ENCODE measurements at places on chromosomes 4 and X.

DNA sequence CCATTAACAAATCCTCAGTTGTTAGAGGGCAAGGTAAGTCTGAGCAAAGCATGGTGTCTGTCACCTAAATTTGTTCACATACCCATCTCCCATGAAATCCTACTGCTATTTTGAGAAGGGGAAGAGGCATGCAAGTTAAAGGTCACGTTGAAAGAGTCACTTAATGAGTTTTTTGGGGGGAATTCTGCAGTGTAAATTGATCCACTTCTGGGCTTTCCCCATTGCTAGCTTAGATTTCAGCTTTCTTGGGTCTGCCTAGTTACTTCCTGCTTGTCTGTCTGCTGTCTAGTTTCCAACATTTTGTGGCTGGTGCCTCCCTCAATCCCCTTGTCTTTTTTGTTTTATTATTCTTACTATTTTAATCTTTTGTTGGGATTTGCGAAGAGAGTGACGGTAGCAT, 32.0 kb downstream of the CEP135 start:
- DNase-seq, result no peak

DNA sequence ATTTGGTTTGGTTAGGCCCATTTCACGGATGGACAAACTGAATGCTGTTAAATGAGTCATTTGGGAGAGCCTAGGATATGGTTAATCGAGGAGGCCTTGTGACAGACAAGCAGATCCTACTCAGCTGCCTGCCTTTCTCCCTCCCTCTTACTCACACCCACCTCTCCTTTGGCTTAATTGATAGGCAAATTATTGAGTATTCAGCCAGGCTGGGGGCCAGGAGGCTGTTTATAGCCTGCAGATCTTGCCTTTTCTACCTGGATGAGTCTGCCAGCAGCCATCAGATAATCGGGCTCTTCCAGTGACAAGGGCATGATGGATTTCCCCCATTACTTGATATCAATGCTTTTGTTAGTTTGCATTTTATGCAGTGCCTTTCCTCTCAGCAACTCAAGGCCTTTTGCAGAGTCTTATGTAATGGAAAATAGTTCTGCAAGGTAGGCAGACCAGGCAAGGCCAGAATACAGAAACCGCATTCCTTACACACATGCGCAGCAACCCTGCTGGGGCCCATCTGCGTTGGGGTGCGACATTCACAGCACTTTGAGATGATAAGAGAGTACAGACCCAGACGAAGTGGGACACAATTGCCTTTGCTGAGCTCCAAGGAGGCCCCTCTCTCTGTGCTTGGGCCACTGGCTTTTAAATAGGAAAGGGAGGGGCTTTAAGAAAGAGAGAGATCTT, 96.2 kb upstream of the ATP6AP2 start:
- DNase-seq, result no peak

DNA sequence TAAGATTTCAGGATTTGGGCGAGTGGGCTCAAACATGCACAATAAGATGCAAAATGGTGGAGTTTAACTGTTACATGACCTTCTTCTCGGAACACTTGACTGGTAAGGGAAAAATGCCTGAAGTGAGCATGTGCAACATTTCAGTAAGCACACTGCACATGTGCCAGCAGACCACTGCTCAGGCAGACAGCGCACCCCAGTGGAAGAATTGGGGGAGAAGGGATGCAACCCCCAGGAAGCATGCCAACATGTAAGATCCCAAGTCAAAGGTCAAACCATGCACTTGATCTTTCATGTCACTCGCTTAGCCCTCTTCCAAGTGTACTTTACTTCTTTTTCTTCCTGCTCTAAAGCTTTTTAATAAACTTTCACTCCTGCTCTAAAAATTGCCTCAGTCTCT, 256.3 kb downstream of the CENPC start:
- DNase-seq, result no peak

DNA sequence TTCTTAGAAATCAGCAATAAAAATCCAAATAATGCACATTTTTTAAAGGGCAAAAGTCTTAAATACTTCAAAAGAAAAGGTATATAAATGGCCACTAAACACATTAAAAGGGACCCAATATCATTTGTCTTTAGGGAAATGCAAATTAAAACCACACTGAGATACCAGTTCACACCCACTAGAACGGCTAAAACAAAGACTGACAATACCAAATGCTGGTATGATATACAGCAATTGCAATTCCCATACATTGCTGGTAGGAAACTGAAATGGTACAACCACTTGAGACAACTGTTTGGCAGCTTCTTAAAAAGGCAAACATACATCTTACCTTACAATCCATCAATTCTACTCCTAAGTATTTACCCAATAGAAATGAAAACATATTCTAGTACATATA, 33.7 kb downstream of the CAMK2D start:
- no peak for DNase-seq

- no peak for DNase-seq
Measured at GRCh38 chr4:147733716-147734344, 1.9 kb downstream of the ARHGAP10 start.

DNA sequence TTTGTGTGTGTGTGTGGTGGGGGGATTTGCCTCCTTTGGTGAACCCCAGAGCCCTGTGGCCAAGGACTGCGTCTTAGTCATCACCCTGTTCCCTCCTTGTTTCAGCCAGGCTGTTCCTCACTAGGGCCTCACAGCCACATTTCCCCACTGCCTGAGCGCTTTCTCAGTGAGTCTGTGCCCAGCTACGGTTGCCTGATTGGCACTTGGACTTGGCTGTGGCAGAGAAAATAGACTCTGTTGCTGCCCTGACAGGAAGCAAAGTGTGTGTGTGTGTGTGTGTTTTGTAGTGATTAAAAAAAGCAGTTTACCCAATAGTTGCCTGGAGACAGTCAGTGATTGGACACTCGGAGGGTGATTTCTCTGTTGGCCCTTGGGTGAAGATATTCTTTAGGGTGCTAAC, 113.0 kb downstream of the UCHL1 start:
- no peak for DNase-seq

DNA sequence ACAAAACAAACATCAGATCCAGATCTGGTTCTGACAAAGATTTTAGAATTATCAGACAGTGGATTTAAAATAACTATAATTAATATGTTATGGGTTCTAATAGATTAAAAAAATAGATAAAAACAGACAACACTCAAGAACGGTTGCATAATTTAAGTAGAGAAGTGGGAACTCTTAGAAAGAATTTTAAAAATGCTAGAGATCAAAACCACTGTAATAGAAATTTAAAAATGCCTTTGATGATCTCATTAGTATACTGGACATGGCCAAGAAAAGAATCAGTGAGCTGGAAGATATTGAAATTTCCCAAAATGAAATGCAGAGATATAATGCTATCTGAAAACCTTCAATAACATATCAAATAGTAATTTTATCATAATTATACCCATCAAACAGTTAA, 28.3 kb upstream of the DYNLT3 start:
- no peak for DNase-seq

DNA sequence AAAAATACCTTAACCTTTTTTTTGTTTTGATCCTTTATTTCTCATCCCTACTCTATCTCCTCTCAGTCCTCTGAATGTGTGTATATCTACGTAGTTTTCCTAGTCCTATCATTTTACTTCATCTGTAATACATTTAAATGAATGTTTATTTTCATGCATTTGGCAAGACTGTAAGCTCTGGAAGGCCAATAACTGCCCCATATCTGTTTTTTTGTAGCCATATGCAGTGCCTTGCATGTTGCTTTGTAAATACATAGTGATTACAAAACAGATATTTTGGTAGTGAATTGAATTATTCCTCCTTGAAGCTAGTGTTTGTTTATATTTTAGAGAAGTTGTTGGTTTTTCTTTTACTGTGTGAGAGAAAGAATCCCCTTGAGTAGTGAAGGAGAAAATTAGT, 450.2 kb downstream of the PCDH18 start:
- no peak for DNase-seq

DNA sequence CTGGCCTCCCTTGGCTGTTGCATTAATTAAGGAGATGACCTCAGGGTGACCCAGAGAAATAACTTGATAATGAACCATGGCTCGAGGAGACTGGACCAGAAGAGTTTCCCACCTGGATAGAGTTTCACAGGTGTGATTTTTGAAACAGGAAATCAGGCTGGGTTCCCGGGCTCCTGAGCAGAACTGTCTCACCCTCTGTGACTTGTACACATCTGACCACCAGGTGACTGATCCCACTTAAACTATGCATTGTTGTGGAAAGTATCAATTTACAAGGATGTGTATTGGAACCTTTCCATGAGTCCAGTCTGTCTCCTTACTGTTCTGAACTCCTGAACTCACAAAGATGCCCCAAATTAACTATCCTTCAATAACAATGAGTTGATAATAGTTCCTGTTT, 220.3 kb downstream of the PTTG2 start:
- DNase-seq, result no peak

DNA sequence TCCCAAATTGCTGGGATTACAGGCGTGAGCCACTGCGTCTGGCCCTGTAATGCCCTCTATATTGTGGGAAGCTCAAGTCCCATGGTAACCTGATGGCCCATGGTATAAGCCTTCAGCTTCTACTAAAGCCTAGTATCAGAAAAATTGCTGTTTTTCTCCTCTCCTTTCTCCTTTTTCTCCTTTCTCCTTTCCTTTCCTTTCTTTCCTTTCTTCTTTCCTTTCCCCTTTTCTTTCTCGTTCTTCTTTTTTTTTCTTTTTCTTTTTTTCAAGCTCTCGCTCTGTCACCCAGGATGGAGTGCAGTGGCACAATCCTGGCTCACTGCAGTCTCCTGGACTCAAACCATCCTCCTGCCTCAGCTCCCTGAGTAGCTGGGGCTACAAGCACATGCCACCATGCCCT, 740.7 kb downstream of the FAM133A start:
- DNase-seq, result no peak

DNA sequence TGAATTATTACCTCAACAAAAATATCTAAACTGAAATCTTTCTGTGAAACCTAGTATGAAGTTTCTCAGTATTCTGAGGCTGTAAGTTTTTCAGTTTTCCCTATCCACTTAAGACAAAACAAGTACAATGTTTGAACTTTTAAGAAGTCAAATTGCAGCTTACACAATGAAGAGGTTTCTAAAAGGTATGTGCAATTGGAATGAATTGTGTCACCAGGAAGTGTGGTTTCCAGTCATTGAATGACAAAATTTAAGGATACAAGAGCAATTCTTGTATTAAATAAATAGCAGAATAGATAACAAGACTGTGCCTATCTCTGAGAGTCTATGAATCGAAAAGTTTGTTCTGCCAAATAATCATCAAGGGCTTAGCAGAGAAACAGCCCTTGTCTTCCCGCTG, 207.3 kb downstream of the ANKRD50 start:
- DNase-seq, result no peak

GRCh38 chr4:135338181-135338580, 1136.6 kb upstream of the PABPC4L start:
- DNase-seq, result no peak

DNA sequence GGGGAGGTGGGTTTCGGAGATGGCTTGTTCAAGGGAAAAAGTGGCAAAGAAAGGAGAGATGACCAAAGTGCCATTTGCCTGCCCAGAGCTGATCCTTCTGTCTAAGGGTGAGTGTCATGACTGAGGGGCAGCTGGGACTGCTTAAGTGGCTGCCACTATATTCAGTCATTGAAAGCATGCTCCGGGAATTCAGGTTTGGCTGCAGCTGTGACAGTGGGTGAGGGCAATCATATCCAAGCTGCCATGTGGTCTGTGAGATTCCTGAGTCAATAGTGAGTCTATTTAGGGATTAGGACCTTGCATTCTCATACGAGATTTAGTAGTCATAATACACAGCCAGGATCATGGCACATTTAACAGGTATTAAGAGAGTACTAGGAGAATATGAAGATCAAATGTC, 138.8 kb upstream of the BANK1 start:
- DNase-seq, result no peak

DNA sequence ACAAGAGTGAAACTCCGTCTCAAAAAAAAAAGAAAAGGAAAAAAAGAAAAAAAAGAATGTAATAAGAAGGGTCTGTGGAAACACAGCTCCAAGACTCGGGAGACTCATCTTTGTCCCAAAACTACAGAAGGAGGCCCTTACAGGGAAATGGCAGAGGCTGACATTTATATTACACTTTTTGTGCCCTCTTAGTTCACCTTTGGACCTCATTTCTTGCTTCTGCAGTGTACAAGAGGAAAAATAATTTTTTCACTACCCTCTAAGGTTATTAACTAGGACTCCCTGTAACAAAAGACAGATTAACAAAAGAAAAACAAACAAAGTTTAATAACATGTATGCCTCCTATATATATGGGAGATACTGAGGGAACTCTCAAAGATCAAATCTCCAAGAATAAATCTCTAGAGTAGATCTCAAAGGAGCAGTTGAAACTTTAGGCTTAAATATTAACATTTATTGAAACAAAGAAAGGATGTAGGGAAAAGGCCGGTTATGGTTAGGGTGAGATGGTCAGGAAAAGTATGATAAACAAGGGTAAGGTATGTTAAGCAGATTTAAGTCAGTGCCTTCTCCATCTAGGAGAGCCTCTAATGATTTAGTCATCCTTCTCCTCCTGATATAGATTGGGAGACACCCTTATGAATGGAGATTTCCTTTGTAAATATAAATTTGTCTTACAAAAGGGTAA, 121.3 kb upstream of the JADE1 start:
- no peak for DNase-seq

GRCh38 chr4:126364311-126364911, 1049.7 kb downstream of the FAT4 start:
- no peak for DNase-seq

- DNase-seq, result no peak
Measured at GRCh38 chrX:56813318-56813837, 84.3 kb downstream of the NBDY start.

DNA sequence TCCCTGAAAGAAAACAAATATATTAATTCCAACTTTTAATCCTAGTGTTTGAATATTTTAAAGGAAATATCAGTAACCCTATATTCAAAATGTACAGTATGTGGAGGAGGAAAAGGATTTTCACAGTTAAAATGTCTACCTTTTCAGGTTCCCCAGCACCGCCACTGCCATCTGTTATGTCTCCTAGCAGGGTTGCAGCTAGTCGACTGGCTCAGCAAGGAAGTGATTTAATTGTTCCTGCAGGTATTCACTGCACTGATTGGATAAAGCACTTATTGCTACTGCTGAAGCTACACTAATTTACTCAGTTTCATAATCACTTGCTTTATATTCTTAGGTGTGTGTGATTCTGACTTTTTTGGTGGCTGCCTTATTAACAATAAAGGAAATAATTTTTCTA, 65.5 kb upstream of the FHDC1 start:
- no peak for DNase-seq

DNA sequence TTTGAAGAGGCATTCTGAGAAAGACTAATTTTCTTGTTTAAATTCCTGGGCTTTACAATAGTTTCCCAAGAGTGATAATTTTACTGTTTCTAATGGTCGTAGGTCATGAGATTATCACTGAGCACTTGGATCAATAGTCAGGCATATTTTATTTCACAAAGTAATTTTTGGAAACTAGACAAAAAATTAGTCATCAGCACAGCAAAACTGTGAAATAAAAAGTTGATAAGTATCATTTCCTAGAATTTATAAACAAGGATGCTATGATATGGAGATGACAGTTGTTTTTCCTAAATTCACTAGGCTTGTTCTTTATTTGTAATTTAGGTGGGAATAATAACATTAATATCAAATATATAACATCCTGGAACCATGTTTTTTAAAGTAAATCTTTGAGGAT, 33.0 kb downstream of the SULT1B1 start:
- DNase-seq, result no peak

- DNase-seq, result no peak
Measured at GRCh38 chr4:20676501-20677197, 23.6 kb upstream of the PACRGL start.

All from left forelimb (tissue), 1 donor.